ENCODE measurements at places on chromosomes 11 and 22. TPM values are rescaled to one million over a fixed set of nuclear protein-coding genes. Genes with fewer than 3 reads are reported as not detected.
A peak's percentile ranks its signal among the peaks of the same experiment; 100 is the strongest.

- no peak overlapping the region for H3K27ac ChIP-seq
- H3K27me3 ChIP-seq, result no peaks in the 10 kb centered on the region
- no peaks in the 10 kb centered on the region for H3K36me3 ChIP-seq
- H3K4me1 ChIP-seq, result peaks cover 83% of the 10 kb centered on the region
- no peak overlapping the region for H3K4me3 ChIP-seq
- no peak for DNase-seq
Observed at GRCh38 chr11:67347964-67348749, 5.2 kb downstream of the POLD4 start.

DNA sequence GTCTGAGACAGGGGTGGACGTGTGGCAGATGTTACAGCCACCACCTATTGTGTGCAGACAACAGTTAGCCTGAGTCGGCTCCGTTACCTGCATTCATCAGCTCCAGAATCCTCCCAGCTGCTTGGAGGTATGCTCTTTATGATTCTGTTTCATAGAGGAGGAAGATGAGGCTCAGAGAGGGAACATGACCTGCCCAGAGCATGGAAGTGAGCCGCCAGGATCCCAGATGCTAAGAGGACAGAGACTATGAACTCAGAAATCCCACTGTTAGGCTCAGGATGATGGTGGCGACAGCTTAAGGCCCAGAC lies 1.5 kb downstream of the EMID1 start:
- H3K4me1 ChIP-seq, result peaks cover 76% of the 10 kb centered on the region
- no peaks in the 10 kb centered on the region for H3K27me3 ChIP-seq
- H3K36me3 ChIP-seq, result no peaks in the 10 kb centered on the region
- peak overlapping the region; percentile 91 for H3K27ac ChIP-seq
- H3K4me3 ChIP-seq, result peak overlapping the region; percentile 55

DNA sequence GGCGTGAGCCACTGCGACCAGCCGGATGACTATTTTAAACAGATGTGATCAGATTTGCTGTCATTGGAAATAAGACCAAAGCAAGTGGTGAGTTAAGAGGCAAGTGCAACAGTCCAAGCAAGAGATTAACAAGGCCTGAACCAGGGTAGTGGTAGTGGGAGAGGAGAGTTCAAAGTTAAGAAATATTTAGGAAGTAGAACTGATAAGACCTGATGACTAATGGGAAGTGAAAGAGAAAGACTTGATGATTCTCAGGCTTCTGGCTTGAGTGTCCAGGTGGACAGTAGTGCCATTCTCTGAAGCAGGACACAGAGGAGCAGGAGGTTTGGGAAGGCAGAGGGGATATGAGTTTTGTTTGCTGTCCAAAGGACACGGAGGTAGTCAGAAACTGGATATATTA lies 7.2 kb downstream of the NDUFC2 start:
- no peak for DNase-seq
- H3K27me3 ChIP-seq, result no peaks in the 10 kb centered on the region
- H3K36me3 ChIP-seq, result peaks cover 20% of the 10 kb centered on the region
- H3K27ac ChIP-seq, result no peak overlapping the region
- H3K4me1 ChIP-seq, result peaks cover 28% of the 10 kb centered on the region

DNA sequence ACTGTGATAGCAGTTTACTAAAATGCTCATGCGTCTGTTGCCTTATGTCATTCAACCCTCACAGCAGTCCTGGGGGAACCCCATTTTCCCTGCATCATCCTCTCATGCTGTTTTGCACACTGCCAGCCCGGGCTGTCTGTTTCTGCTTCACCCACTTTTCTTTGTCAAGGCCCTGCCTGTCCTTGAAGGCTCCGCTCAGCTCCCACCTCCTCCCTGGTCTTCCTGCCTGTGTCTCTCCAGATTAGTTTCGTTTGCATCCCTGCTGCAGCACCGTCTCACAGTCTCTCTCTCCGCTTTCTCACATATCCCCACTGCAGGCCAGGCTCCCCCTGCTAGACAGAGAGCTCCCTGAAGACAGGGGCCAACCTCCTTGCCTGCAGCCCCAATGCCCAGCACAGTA lies 29.9 kb downstream of the SERPINH1 start:
- H3K27ac ChIP-seq, result no peak overlapping the region
- no peaks in the 10 kb centered on the region for H3K4me1 ChIP-seq
- DNase-seq, result no peak

DNA sequence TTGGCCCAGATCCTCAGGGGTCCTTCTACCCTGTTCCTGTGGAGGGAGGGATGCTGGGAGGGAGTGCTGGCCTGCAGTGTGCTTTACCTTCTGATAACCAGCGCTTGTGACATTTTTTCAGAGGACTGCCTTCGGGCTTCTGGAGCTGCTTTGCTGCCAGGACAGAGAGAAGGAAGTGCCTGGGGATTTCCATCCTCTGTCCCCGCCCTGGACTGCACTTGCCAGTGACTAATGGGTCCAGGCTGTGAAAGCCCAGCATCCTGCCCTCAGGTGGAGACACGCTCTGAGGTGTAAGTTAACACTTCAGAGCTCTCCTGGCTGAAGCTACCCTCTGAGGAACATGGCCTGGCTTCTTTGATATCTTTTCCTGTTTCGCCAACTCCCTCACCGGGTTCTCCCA lies 158.7 kb upstream of the SYT13 start:
- no peak for DNase-seq
- no peak overlapping the region for H3K27ac ChIP-seq
- no peak overlapping the region for H3K4me3 ChIP-seq
- H3K36me3 ChIP-seq, result no peaks in the 10 kb centered on the region
- H3K4me1 ChIP-seq, result no peaks in the 10 kb centered on the region

CASP5 gene
- 2.3 TPM for total RNA-seq
